Body of pancreas (tissue), 4 donors: ENCODE measurements at places on chromosomes 5 and 9.

DNA sequence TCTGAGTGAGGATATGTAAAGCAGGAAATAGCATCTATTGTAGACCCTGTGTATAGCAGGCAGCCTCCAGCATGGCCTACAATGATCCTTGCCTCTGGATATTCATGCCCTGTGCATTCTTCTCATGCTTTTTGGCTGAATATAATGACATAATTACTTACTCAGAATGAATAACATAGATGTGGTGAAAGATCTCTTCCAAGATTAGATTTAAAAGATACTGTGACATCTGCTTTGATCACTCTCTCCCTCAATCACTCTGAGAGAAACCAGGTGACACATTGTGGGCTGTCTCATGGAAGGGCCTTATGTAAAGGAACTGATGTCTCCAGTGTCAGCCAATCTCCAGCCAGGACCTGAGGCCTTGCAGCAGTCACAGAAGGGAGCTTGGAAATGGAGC, 376.7 kb downstream of the DNAH5 start:
- no peak for DNase-seq

GRCh38 chr9:136853596-136854112, 1.5 kb downstream of the MAMDC4 start:
- DNase-seq: no peak

GRCh38 chr5:131185523-131186104, 14.9 kb downstream of the LYRM7 start:
- no peak for DNase-seq

DNA sequence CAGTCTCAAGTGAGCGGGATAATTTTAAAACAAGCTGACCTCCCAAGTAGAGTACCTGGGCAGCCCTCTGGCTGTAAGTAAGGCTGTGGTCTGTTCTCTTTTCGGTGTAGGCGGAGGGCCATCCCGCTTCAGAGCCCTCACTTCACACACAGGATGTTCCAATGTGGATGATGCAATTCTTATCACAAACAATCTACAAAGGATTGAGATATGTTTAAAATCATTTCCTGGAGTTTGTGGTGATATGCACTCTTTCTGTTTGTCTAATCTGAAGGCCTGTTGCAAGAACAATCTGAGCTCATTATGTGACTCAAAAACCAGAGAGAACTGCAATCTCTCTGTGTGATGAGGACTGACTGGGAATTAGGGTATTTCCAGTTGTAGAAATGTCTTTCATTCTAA, 42.5 kb downstream of the ITGA2 start:
- peak; percentile 5 for DNase-seq

DNA sequence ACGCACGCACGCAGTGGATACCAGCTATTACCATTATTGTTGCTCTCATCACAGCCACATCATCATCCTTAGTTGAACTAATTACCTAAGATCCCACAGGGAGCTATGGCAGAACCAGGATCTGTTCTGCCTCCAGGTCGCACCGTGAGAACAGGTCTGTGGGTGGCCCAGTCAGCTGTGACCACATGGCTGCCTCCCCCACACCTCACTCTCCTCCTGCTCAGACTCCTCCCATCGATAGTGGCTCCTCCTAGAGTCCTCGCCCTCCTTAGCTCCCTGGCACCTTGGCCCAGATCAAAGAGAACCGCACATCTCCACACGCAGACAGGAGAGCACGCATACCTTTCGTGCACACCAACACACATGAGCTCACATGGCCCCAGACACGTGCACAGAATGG, 32.4 kb upstream of the RPL26L1 start:
- DNase-seq: no peak

GRCh38 chr9:117046666-117047327, 359.7 kb downstream of the TRIM32 start:
- DNase-seq: no peak

GRCh38 chr9:99269416-99269815, 47.3 kb downstream of the SEC61B start:
- no peak for DNase-seq

GRCh38 chr5:156598964-156599363, 251.1 kb upstream of the PPP1R2B start:
- DNase-seq: no peak
